ENCODE measurements at places on chromosomes 7 and 10.

- DNase-seq, result peak; percentile 23
Observed at GRCh38 chr7:135238112-135238744, 4.6 kb downstream of the STRA8 start.

GRCh38 chr7:80357530-80357929 is 154.3 kb downstream of the GNAT3 start:
- DNase-seq, result no peak

GRCh38 chr7:90788052-90788451 is 191.9 kb downstream of the CDK14 start:
- DNase-seq, result no peak

GRCh38 chr10:101287997-101288635 is 58.9 kb upstream of the LBX1 start:
- DNase-seq, result no peak

GRCh38 chr10:84563355-84563754 is 235.0 kb downstream of the CCSER2 start:
- DNase-seq, result no peak

DNA sequence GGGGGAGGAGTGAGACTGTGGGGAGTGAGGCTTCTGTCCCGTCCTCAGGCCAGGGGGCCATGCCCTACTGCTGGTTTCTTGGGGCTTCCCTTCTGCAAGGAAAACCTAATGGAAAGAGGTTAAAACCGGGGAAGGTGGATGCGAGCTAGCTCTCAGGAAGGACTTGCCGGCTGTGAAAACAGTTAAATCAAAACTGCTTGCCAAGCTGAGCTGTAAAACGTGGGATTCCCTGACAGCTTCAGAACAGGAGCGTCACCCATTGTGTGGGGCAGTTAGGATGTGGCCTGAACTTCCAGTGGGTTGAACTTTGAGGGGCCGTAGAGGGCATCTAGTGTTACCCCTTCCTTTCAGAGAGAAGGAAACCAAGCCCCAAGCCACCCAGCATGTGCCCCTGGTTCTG is 13.1 kb downstream of the TSPAN15 start:
- DNase-seq, result no peak

DNA sequence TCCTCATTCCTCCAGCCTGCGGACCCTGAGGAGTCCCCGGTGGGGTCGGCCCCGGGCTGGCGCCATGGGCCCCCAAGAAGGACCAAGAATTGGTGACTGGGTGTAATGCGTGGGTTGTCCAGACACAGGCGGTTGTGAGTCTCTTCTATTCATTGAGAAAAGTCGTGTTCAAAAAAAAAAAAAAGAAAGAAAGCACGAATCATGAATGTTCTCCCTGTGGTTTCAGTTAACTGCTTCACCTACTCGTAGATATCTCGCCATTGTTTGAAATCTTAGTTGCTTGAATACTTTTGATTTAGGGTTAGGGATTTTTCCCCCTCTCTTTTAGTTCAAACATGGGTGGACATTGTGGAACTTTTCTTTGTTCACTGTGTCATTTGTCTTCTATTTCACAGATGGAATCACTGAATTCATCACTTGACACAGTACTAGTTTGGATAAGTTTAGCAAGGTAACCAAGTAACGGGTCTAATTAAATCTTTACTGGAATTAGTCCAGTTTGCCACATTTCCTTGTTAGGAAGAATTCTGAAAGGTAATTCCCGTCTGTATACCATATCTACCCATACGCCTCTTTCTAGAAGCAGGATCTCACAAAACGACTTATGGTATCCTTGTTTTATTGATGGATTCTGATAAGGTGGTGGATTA is 775 bp downstream of the STARD3NL start:
- no peak for DNase-seq

DNA sequence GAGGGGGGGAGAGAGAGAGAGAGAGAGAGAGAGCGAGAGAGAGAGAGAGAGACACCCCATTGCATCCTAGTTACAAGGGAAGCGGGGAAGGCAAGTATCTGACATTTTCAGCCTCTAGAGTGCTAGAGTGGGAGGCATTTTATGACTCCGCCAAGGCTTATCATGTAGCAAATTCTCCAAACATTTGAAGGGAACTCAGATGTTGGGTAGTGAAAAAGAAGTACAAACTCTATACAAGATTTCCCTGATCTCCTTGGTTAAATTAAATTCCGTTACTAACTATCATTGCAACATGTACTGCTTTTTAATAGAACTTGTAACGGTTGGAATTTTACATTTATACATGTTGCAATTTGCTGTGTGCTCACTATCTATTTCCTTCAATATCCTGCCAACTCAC is 83.4 kb upstream of the FAM3C start:
- no peak for DNase-seq

GRCh38 chr10:118950190-118950680 is 79.3 kb upstream of the NANOS1 start:
- no peak for DNase-seq

- DNase-seq, result no peak
Observed at GRCh38 chr10:92742331-92743228, 52.8 kb downstream of the HHEX start.

DNA sequence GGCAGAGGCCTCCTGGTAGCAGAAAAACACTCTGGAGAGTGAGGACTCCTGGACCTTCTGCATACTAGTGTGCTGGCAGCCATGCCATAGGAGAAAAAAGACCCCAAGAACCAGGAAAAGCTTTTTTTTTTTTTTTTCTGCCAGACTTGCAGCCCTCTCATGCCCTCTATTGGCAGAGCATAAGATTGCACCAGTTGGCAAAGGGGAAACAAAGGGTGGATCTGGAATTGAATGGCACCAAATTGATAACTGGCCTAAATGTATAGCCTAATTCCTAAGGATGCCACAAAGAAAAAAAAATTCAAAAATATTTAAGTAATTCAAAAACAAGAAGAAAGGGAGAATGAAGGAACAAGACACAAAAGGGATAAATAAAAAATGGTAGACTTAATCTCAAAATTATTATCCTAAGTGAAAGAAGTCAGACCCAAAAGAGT is 112.5 kb upstream of the GHITM start:
- DNase-seq, result no peak

DNA sequence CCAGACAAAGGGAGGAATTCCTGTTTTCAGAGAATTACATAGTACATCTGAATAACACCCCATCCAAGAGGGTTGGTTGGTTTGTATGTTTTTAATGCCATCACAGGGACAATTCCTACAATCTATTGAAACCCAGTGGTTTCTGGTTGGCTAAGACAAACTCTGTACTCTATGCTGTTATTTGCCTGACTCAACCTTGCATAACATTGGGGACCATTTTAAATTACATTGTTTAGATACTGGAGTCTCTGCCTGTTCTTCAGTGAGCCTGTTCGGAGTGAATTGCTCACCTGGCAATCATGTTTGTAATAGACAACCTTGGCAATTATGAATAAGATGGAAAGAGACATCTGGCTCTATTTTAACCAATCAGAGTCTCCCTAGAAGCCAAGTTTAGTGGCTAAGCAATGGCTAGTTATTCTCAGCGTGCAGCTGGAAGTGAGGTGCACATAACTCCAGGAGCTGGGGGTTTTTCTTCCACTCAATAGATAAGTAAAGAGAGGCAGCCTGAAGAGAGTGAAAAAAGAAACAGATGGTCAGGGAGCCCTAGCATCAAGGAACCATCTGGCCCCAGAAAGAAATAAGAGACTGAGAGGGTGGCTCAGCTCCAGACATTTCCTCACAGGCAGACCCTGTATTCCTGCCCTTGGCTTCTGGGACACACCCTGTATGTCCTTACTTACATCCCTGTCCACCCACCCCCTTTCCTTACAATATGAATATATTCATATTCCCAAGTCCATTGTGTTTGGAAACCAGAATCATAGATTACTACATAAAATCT is 21.2 kb upstream of the SLC35G1 start:
- DNase-seq, result no peak

GRCh38 chr10:90112681-90113080 is 411.3 kb downstream of the KIF20B start:
- no peak for DNase-seq

- no peak for DNase-seq
Observed at GRCh38 chr7:50687096-50687495, 95.6 kb downstream of the GRB10 start.
